SHP77 (cell line): ENCODE measurements at places on chromosomes 2 and 18.

DNA sequence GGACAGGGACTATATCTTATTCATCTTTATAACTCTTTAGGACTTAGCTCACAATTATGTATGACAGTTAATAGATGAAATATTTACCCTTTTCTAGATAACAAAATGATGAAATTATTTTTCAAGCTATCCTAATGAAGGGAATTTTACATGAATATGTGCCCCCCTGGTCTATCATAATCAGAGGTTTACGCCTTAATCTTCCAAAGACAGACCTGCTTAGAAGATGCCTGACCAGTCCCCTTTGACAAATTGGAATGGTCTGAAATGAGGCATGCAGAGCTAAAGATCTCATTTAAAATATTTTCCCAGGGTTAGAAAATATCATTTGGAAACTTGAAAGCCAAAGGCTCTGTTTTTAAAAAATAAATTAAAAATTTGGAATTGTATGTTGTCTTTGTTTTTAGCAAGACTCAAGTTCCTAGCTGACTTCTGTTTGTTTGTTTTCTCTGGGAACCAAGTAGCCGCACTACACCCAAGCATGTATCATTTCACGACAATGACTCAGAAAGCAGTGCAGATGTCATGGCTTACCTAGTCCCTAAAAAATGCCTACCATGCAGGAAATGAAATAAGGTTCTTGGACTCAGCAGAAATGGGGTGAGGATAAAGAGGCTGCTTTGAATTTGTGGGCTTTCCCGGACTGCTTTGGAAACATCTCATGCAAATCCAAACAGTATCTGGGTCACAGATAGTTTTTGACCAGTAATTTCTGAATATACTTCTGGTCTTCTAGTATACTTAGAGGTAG, 162.1 kb downstream of the ZEB2 start:
- no peak for DNase-seq

DNA sequence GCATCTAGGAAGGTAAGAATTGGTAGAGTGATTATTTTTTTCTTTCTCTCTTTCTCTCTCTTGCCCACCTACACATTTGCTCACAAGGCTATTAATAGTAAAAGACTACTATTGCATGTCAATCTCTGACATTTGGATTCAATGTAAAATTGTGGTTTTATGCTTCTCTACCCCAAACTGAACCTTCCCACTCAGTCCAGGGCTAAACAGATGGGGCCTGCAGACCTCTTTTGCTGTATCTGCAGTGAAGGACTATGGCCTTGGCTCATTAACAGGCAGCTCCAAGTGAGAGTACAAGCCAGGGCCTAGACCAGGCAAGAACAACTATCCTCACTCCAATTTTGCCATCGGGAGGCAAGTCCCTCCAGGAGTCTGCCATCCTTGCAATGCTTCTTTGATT, 68.3 kb upstream of the ARL4C start:
- no peak for DNase-seq

DNA sequence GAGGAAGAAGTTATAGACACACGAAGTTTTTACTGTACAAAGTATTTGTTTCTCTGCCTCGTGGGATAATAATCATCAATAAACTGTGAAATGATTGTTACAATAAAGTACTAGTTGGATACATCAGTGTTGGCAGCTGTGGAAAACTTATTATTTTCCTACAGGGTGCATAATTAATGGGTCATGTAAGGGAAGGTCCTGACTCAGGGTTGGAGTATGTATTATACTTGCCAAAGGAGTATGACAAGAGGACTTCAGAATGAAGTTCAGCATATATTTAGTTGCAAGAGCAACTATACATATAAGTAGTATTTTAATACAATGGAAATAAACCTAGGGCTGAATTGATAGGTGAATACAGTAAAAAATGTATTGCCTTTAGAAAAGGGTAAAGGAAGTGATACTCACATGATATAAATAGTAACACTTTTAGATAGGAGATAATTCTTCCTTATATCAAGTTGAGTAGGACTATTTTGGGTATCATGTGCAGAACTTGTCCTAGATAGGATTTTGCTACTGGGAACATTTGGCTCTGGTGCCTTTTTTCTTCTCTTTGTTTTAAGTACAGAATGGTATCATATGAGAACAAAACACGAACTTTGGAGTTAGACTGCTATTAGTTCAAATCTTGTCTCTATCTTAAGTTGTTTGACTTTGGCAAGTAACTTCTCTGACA, 79.1 kb downstream of the PLCL1 start:
- no peak for DNase-seq

DNA sequence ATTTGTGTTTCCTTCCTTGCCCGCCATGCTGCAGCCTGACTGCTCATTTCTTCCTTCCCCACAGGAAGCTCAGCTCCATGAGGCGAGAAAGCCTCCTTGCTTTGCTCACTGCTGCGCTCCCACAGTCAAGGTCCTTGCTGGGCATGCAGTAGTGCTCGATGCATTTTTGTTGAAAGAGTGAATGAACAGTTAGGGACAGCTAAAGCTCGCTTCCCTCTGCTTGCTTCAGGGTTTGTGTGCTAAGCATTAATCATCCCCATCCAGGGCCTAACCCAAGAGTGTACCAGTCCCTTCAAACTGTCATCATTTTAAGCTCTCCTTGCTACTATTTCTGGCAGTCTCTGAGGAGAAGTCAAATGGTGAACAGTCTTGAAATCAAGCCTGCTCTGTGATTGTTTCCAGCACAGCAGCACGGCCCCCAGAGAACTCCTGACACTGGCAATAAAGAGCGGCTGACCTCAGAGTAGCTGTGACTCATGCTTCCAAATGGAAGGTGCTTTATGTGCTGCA, 171.7 kb upstream of the SOX11 start:
- DNase-seq, result peak; percentile 72

DNA sequence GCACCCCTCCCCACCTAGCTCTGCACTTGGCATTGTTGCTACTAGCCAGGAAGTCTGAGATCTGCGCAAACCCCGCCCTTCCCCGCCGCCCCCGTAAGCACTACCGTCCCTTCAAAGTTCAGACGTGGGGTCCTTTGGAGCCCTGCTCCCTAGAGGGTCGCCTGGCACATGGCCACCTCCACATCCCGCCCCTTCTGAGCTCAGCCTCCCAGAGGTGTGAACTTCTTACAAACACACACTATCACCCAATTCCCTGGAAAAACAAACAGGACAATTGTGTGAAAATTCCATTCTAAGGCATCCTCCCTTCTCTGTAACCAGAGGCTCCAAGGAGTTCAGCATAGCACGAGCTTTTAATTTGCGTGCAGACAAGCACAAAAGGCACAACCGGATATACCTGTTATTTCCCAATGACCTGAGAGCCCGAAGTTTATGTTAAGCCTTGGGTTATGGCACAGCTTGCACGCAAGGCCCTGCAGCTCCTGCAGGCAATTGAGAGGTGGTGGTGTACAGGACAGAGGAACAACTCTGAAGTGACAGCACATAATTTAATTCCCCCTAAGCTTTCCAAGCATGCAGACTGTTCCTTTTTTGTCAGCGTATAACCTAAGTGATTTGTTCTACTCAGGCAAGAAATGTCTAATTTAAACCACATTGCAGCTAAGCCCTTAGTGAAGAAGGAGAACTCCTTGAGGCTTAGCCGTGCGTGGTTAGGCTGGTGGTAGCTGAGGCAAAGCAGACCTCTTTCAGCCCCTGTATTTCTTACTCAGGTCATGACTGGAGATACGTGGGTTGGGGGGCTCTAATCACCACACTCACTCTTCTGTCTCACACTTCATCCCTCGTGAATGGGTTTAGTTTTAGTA, 20.3 kb upstream of the CYP1B1 start:
- no peak for DNase-seq

DNA sequence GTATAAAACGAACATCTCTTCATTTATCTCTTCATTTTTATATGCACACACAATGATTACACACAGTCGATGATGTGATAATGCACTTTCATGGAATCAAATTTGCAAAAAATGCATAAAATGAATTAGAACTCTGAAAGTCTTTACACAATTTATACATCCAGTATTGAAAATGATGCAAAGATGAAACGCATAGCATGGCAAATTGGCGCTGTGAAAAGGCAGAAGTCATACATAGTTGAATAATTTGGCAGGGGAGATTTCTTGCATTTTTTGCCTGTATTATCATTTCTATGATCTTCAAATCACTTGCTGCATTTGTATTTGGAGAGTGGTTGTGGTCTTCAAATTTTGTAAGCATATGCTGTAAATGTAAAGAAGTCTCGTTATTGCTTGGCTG, 150.7 kb upstream of the LGALSL start:
- DNase-seq, result no peak

DNA sequence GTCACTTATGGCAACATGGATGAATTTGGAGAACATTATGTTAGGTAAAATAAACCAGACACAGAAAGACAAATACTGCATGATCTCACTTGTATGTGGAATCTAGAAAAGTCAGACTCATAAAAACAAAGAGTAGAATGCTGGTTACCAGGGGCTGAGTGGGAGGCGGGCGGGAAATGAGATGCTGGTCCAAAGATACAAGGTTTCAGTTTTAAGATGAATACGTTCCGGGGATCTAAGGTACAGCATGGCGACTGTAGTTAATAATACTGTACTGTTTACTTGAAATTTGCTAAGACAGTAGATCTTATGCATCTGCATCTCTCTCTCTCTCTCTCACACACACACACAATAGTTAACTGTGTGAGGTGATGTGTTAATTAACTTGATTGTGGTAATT, 14.2 kb downstream of the FAM110C start:
- DNase-seq, result no peak

- no peak for DNase-seq
These were observed 28.1 kb downstream of the CEP192 start for GRCh38 chr18:13019301-13019700.

DNA sequence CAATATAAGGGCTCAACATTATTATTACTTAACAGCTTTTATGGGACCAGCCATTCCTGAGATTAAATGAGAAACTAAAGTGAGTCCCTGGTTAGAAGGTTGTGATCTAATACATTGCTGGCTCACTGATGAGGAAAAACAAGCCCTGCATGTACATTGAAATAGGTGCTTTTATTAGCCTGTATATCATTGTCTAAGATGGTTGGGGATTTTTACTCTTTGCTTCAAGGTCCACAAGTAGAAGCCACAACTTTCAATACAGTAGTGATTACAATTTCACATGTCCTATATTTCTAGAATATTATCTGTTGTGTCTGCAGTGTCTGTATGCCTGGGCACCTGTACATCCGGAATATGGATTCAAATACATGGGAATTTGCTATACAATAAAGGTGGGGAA, 104.1 kb upstream of the FZD5 start:
- no peak for DNase-seq

DNA sequence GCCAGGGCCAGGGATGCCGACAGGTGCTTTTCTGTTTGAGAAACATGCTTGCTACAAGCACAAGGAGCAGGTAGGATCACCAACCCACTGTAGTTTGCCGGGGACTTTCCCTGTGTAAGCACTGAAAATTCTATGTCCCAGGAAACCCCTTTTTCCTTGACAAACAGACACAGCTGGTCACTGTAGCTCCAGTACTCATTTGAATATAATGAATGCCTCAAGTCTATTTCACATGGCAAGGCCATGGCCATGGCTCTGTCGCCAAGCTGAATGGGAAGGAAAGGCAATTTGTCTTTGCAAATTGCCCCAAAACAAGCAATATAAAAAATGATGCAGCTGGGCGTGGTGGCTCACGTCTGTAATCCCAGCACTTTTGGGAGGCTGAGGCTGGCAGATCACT, 49.6 kb upstream of the IGFBP2 start:
- no peak for DNase-seq

DNA sequence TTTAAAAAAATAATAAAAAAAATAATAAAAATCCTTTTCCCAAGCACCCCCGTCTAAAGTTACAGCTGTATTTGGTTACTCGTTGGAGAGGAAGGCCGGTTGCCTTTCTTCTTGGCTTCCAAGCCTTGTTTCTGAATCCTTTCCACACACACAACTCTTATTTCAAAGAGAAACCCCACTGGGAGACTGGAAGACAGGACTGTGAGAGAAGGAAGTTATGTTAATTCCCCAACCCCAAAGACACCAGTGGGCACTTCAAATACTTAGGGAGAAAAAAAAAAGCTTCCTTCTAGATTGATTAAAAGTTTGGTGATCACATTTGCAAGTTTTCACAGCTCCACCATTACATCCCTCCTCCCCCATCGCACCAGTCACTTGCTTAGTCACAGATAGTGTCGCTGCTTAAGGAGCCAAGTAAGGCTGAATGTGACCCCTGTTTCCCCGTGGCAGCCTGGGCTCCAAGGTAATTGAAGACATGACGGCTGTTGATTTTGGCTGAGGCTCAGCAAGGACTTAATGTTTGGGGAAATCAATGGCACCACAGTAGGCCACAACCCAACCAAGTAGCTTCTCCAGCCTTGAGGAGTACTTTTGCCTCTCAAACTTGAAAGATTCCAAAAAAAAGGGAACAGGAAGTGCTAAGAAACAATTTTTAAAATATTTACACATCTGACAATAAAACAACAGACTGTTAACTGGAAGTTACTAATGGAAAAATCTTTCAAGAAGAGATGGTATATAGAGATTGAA, 40.8 kb upstream of the FRZB start:
- DNase-seq, result no peak

DNA sequence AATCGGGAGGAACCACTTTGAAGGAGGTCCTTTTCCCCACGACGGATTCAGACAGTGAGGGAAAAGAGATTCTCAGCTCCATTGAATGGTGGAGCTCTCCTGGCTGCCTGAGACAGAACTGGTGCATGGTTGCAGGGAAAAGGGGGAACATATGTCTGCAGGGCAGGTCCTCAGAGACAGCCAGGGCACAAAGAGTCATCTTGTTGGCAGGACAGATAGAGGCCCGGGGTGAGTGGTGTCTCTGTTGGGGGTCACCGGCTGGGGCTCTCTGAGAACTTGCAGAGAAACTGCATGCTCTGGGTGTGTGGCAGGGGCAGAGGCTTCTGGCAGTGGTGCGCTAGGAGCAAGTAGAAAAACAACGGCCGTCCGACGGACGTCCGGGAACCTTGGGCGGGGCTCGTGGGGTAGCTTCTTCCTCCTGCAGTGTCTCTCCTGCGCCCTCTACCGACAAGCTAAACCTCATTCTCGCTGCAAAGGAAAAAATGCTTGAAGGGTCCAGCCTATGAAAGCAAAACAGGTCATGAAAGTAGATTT, 94.3 kb downstream of the CDCA7 start:
- peak; percentile 79 for DNase-seq

DNA sequence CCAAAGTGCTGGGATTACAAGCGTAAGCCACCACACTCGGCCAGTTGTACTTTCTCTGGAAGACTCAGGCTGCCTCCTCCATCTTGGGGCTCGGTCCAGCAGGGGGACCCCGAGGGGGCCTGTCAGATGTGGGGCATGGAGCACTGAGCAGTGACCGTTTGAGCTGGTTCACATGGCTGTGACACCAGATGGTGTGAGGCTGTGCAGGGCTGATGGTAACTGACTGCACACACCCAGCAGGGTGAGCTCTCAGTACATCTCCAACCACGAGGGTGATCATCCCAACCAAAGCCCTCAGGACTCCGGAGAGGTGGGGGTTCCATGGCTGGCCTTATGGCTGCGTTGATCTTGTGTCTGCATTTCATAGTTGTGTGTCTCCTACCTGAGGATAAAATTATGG, 63.4 kb downstream of the FAM168B start:
- no peak for DNase-seq

DNA sequence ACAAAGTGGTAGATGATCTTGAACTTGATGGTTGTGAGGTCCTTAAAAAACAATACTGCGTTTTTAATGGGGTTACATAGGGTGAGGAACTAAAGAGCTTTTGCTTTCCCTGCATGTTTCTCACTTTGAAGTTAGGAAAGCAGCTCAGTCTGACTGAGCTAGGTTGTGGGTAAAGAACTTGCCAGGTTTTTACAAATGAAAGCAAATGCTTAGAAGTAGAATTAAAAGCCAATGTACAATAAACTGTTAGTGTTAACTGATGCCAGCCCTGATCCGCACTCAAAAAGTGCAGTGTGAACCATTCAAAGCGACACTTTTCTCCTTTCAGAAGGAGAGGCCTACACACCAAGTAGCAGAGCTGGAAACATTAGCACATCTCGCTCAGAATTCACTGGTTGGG, 270.3 kb downstream of the AGPS start:
- no peak for DNase-seq
